ENCODE measurements at places on chromosomes 7 and 10. TPM values are rescaled to one million over a fixed set of nuclear protein-coding genes. Genes with fewer than 3 reads are reported as not detected.

GRCh38 chr10:50575477-50576244 lies 48.1 kb downstream of the SGMS1 start:
- no peaks in the 10 kb centered on the region for H3K27me3 ChIP-seq
- peaks cover 9% of the 10 kb centered on the region for H3K36me3 ChIP-seq
- H3K27ac ChIP-seq, result no peak overlapping the region

DNA sequence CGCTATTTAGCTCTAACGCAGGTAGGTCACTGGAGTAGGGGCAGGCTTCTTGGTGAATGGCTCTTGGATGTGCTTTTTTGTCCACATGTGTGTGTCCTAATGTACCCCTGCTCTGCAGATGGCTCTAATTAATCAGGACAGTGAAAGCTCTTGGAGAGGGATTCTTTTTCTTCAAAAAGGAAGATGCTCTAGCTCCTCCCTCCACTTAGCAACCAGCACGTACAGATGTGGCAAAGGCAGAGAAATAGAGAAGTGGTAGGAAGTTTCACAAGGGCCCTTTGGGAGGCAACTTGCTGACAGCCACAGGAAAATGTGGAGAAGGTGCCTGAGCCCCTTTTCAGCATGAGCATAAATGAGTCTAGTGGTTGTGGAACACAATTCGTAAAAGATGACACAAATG lies 221.7 kb downstream of the PLXNA4 start:
- H3K36me3 ChIP-seq, result no peaks in the 10 kb centered on the region
- peaks cover 3% of the 10 kb centered on the region for H3K4me1 ChIP-seq
- H3K4me3 ChIP-seq, result no peak overlapping the region
- no peak overlapping the region for H3K27ac ChIP-seq
- H3K27me3 ChIP-seq, result peaks cover 10% of the 10 kb centered on the region

GRCh38 chr7:140661124-140661523 lies 11.6 kb upstream of the ADCK2 start:
- H3K4me1 ChIP-seq, result peaks cover 20% of the 10 kb centered on the region
- no peak overlapping the region for H3K4me3 ChIP-seq
- no peaks in the 10 kb centered on the region for H3K27me3 ChIP-seq
- H3K36me3 ChIP-seq, result no peaks in the 10 kb centered on the region
- no peak for DNase-seq

DNA sequence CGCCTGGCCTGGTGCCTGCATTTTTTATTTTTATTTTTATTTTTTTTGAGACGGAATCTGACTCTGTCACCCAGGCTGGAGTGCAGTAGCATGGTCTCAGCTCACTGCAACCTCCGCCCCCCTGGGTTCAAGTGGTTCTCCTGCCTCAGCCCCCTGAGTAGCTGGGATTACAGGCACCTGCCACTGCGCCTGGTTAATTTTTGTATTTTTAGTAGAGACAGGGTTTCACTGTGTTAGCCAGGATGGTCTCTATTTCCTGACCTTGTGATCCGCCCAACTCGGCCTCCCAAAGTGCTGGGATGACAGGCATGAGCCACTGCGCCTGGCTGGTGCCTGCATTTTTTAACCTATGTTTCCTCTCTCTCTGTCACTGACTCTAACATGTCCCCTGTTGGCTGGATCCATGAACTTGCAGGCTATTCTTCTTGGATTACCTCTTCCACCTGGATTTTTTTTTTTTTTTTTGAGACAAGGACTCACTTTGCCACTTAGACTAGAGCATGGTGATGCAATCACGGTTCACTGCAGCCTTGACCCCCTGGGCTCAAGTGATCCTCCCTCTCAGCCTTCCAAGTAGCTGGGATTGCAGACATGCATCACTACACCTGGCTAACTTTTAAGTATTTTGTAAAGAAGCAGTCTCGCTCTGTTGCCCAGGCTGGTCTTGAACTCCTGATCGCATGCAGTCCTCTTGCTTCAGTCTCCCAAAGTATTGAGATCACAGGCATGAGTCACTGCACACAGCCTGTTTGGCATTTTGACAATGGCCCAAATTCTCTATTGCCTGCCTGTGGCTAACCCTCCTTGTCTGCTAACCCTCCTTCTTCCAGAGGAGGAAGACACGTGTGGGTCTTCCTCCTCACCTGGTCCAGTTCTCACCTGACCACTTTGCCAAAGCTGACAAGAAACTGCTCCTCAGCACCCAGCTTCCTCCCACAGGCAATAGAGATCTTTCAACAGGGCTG lies 23.0 kb upstream of the PRPF18 start:
- no peaks in the 10 kb centered on the region for H3K36me3 ChIP-seq
- H3K4me1 ChIP-seq, result peaks cover 7% of the 10 kb centered on the region
- H3K27me3 ChIP-seq, result peaks cover 29% of the 10 kb centered on the region
- H3K4me3 ChIP-seq, result no peak overlapping the region
- DNase-seq, result no peak

DNA sequence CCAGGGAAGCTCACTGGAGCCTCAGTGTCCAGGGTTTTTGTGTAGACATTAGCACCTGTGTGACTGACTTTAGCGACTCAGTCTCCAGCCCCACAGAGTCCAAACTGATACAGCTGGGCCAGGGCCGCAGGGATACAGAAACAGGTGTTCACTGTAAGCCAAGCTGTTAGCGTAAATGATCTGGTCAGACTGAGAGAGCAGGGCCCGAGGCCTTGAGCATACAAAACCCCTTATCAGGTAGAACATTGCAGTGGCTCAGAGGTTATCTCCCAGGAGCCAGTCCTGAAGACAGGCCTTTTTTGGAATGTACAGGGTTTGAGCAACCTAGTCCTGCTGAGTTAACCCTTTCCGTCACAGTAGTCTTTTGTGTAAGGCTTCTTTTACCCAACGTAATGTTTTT lies 25.0 kb downstream of the LHPP start:
- H3K4me1 ChIP-seq, result no peaks in the 10 kb centered on the region
- no peak for DNase-seq
- H3K4me3 ChIP-seq, result no peak overlapping the region
- H3K27ac ChIP-seq, result no peak overlapping the region

- no peak overlapping the region for H3K4me3 ChIP-seq
- H3K27me3 ChIP-seq, result no peaks in the 10 kb centered on the region
- no peak overlapping the region for H3K27ac ChIP-seq
- H3K36me3 ChIP-seq, result no peaks in the 10 kb centered on the region
- H3K4me1 ChIP-seq, result no peaks in the 10 kb centered on the region
- DNase-seq, result no peak
Measured at GRCh38 chr7:88457320-88457719, 150.6 kb upstream of the STEAP4 start.

- no peaks in the 10 kb centered on the region for H3K4me1 ChIP-seq
- H3K27me3 ChIP-seq, result peaks cover 6% of the 10 kb centered on the region
- no peak overlapping the region for H3K27ac ChIP-seq
- DNase-seq, result peak; percentile 81
- H3K36me3 ChIP-seq, result no peaks in the 10 kb centered on the region
- H3K4me3 ChIP-seq, result no peak overlapping the region
Measured at GRCh38 chr7:45592230-45592991, 18.2 kb downstream of the ADCY1 start.

- H3K27me3 ChIP-seq, result no peaks in the 10 kb centered on the region
- no peak overlapping the region for H3K27ac ChIP-seq
- H3K4me1 ChIP-seq, result no peaks in the 10 kb centered on the region
- no peak overlapping the region for H3K4me3 ChIP-seq
- no peaks in the 10 kb centered on the region for H3K36me3 ChIP-seq
- no peak for DNase-seq
Measured at GRCh38 chr7:34157137-34157536, 251.8 kb downstream of the BMPER start.

DNA sequence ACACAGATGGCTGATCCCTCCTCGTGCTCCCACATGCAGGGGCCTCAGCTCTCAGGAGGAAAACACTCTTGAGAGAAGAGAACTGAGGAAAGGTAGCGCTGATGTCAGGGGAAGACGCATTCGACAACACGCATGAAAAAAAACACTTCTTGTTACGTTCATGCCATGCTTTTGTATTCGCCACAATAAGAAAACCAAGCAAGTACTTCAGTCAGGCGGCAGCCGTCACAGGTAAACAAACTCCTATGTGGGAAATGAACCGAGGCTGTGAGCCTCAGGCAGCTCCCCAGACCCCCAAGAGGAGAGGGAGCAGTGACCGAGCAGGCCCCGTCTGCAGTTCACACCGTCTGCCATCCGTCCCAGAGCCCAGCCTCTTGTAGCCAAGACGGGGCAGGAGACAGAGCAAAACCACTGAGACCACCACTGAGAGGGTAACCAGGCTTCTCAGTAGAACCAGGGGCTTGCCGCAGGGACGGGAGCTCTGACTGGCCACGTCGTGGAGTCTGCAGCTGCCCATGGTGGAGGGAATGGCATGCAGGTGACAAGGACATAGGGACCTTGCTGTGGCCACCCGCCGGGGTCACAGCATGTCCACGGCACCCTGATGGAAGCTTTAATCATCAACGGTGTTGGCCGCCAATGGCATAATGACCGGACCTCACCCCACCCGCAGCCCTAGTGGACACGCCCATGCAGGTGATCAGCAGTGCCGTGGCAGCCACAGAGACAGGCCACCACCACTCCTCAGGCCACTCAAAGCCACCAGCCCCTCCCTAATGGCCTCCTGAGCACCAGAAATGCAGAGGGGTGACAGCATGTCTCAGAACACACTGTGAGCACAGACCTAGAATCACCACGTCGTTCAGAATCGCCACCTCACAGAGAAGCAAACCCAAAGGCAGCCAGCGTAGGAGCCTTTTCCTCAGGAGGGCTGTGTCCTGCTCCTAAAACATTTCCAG lies 304.3 kb downstream of the PTPRN2 start:
- no peak overlapping the region for H3K4me3 ChIP-seq
- no peaks in the 10 kb centered on the region for H3K4me1 ChIP-seq
- no peak overlapping the region for H3K27ac ChIP-seq
- no peaks in the 10 kb centered on the region for H3K27me3 ChIP-seq

GRCh38 chr10:70906031-70906783 lies 17.8 kb upstream of the PCBD1 start:
- DNase-seq, result no peak
- no peaks in the 10 kb centered on the region for H3K4me1 ChIP-seq
- no peaks in the 10 kb centered on the region for H3K36me3 ChIP-seq
- H3K4me3 ChIP-seq, result no peak overlapping the region
- H3K27ac ChIP-seq, result no peak overlapping the region

DNA sequence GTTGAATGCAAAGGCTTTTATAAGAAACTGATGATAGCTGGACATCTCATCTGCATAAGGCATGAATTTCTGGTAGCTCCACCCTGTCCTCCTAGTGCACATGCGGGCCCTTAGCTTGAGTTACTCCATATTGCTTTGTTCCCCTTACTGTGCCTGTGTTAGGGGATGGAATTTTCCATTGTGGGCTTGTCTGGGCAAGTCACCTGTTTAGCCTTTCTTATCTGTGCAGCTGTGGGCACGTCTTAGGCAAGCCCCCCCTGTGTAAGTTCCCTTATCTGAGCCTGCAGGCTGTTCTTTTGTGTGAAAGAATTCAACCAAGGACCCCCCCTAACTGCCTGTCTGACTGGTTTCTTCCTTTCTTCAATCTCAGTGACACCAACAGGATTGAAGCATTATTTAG lies 14.5 kb upstream of the CROT start:
- no peaks in the 10 kb centered on the region for H3K27me3 ChIP-seq

DNA sequence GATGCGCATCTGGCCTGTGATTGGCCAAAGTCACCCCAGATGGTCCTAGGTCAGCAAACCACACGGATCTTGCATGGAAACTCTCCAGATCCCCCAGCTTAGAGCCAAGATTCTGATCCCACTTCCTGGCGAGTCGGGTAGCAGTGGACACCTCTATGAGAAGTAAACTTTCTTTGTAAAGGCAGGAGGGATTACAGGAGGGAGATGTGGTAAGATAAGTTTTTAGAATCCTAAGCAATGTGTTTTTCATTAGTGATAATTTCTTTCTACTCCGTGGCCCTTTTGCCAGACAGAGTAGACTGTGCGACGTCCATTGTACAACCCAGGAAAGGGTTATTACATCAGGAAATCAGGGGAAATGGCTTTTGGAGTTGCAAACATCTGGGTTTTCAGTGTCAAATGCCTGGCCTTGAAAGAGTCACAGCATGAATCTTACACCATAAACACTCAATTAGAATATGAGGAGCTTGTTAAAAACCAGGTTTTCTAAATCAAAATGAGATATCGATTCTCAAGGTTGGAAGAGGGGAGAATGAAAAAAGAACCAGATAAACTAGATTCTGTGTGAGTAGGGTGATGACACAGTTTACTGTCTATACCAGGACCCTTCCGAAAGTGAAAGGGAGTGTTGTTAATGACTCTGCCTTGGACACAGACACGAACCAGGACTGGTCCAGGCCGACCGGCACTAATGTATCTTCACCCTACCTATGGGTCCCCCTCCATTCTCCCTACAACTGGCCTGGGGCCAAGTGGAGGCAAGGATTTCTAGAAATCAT lies 61.9 kb upstream of the WAC start:
- no peaks in the 10 kb centered on the region for H3K36me3 ChIP-seq
- no peak overlapping the region for H3K27ac ChIP-seq
- no peak overlapping the region for H3K4me3 ChIP-seq
- DNase-seq, result no peak

DNA sequence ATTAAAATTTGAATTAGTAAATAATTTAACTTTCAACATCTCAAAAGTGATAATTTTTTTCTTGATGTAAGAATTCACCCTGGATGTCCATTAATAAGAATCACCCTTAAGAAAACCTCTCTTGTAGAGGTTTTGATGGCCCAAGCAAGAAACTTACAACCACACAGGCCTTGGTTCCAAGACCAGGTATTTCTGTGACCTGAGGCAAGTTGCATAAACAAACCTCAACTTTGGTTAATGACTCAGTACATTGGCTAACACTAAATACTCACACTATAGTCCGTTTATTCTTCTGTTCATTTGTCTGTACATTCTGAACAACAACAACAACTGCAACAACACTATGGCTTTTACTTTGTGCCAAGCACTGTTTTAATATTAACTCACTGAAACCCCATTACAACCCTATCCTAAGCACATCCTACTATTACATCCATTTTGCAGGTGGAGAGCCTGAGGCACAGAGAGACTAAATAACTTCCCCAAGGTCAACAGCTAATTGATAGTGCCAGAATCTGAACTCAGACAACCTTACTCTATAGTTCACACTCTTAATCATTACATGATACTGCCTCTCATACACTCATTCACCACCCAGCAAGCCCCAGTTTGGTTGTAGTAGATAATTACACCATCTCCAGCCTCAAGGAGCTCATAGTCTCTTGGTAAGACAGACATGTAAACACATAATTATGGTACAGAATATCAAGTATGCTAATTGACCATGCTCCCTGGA lies 6.6 kb downstream of the ANK3 start:
- no peak overlapping the region for H3K4me3 ChIP-seq
- H3K27me3 ChIP-seq, result no peaks in the 10 kb centered on the region
- no peaks in the 10 kb centered on the region for H3K36me3 ChIP-seq
- no peak for DNase-seq
- H3K4me1 ChIP-seq, result peaks cover 26% of the 10 kb centered on the region

Gene BLNK
- not detected for total RNA-seq

Gene TMEM120A
- 36.3 TPM for total RNA-seq

Gene HMX2
- not detected for total RNA-seq

Gene STEAP4
- 0.11 TPM for total RNA-seq

Gene AEBP1
- total RNA-seq, result 781 TPM

Gene NUPR2
- not detected for total RNA-seq

All from osteocyte (in vitro differentiated cells).